GDM1 (cell line): ENCODE measurements at places on chromosomes 4 and X.

DNA sequence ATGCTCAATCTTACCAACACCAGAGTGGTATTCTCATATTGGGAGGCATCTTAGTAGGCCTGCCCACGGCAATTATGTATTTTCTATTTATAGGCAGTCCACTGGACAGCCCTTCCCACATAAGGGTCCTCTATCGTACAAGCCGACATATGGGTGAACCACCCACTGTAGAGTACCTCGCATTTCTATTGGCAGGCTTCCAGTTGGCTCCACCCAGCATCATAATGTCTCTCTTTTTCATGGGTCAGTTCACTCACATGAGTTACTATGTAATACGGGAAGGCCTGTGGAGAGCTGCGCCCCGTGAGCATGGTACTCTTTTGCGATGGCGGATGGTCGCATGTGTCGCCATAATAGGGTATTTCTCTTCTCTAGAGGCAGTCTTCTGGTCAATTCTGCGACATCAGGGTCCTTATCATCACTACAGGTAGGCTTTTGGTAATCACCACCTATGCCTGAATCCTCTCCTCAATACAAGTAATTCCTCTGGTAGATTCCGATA, 29.4 kb upstream of the FOXR2 start:
- no peak for DNase-seq

DNA sequence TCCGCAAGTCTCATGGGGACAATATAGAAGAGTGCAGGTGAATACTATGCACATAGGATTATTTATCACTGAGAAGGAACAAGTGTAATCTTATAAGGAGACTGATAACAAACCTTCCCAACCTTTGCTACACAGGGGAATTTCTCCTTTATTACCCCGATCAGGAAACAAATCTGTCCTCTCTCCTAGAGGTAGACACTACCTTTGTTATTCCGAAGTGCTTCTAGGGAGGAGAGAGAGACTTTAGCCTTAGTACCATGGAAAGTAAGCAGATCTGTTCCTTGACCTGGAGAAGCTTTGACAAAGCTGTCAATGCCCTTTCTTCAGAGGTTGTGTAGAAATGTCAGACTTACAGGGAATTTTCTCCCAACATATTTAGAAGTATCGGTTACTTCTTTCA, 475.5 kb downstream of the CCSER1 start:
- no peak for DNase-seq

GRCh38 chr4:25031077-25031621, 403 bp upstream of the LGI2 start:
- no peak for DNase-seq

GRCh38 chr4:75724867-75725724, 719 bp downstream of the USO1 start:
- DNase-seq: no peak

GRCh38 chr4:88006956-88007303, 505 bp upstream of the PKD2 start:
- no peak for DNase-seq

DNA sequence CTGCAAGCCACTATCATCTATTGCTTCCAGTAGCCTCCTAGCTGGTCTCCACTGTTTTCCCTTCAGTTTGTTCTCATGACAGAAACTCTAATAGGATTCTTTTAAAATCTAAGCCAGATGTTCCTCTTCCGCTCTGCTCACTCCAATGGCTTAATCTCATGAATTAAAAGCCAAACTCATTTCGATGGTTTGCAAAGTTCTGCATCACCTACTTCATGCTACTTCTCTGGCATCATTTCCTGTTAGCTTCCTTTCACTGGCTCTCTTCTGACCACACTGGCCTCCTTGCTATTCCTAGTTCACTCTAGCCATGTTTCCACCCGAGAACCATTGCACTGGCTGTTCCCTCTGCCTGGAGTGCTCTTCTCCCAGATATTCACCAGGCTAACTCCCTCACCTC, 102.0 kb upstream of the LSM6 start:
- no peak for DNase-seq

DNA sequence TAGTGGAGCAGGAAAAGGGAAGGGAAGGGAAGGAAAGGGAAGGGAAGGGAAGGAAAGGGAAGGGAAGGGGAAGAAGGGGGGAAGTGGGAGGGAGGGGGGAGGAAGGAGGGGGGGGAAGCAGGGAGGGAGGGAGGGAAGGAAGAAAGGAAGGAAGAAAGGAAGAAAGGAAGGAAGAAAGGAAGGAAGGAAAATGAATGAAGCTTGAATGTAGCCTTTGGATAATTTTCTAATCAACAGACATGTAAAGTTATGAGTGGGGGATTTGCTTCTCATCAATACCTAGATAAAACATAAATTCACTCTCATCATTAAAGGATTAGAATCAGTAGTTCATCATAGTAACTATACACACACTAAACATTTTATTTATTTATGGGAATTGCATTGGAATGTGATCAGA, 446.9 kb upstream of the FAM241A start:
- DNase-seq: no peak

DNA sequence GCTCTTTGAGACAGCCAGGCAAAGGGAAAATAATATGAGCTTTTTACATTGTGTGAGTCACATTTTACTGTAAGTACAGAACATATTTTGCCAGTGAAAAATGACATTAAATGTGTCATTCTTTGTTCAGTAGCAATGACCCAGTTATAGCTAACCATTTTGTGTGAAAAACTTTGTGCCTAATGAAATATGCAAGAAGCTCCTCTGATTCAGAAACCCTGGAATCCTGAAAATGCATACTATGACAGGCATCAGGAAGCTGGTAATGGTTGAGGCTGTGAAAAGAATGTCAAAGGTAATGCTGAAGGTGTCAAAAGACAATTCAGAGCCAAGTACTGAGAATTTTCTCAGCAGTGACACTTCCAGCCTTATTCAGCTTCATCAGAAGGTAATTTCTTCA, 549.5 kb upstream of the SMIM31 start:
- no peak for DNase-seq
